H7 (cell line): ENCODE measurements at places on chromosomes 5 and 9. TPM values are rescaled to one million over a fixed set of nuclear protein-coding genes. Genes with fewer than 3 reads are reported as not detected.

- DNase-seq = no peak
Measured at GRCh38 chr5:66821688-66822429, 225.7 kb downstream of the MAST4 start.

DNA sequence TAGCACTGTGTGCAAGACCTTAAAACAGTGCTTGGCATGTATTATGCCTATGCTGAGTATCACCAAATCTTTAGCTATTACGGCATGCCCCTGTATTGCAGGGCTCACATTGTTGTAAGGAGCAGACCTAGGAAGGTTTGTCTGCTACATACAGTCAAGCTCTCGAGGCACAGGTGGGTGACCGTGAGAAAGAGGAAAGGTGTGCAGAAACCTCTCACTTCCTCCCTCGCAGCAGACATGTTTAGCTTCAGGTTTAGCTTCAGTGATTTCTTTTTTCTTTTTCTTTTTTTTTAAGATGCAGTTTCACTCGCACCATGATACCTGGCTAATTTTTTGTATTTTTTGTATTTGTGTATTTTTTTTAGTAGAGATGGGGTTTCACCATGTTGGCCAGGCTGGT is 275.8 kb upstream of the RIOK2 start:
- no peak for DNase-seq

GRCh38 chr5:180646963-180647305 is 2.5 kb downstream of the FLT4 start:
- DNase-seq = peak; percentile 30

- no peak for DNase-seq
Measured at GRCh38 chr9:3650994-3651622, 125.3 kb upstream of the RFX3 start.

- peak; percentile 10 for DNase-seq
Measured at GRCh38 chr5:42767491-42768105, 11.0 kb downstream of the CCDC152 start.

- DNase-seq = peak; percentile 71
Measured at GRCh38 chr9:127588740-127589506, 23.2 kb upstream of the STXBP1 start.

GRCh38 chr5:147055089-147055826 is 176.7 kb upstream of the PPP2R2B start:
- no peak for DNase-seq

- no peak for DNase-seq
Measured at GRCh38 chr5:64792469-64792868, 23.7 kb downstream of the CWC27 start.

GRCh38 chr9:98342820-98343210 is 87.4 kb upstream of the TBC1D2 start:
- DNase-seq = no peak

- DNase-seq = peak; percentile 37
Measured at GRCh38 chr9:122463828-122464632, 13.7 kb downstream of the OR1J1 start.

DNA sequence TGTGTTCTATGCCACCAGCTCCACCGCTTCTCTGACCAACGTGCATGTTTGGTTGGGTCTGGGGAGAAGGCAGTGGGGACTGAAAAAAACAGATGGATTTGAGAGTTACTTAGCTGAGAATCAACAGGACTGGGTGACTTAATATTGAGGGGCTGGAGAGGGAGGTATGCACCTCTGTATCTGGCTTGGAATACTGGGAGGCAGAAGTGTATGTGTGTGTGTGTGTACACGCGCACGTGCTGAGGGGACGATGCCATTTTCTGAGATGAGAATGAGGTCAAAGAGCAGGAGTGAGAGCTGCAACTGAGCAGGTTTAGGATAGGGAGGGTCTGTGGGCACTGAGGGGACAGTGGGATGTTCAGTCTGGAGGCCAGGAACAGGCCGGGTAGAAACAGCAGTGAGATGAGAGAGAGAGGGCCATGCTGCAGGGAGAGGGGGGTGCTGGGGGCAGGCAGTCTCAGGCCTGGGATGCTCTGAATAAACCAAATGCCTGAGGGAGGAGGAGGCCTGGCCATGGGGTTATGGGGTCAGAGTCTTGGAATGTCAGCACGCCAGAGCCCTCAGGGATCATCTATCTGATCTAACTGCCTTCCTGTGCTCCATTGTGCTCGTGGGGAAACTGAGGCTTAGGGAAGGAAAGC is 14.0 kb downstream of the PDGFRB start:
- DNase-seq = no peak

DNA sequence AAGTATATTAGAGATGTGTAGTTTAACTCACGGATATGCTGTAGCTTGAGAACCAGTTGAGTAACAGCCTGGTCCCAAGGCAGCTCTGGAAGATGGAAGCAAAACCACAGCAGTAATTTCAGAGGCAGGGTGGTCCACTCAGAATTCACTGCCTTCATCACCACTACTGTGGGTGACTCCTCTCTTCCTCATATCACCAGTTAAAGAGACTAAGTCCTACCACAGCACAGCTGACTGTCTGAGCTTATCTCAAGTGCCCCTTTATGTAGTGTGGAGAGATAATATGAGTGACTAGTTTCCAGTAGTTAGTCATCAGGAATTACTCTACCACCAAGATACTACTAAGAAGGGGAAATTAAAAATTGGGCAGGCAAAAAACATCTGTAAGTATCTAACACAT is 1571.2 kb upstream of the C9orf72 start:
- no peak for DNase-seq

GRCh38 chr9:69945671-69946141 is 97.9 kb upstream of the MAMDC2 start:
- DNase-seq = no peak

- no peak for DNase-seq
Measured at GRCh38 chr5:37272511-37272910, 23.3 kb upstream of the CPLANE1 start.

DNA sequence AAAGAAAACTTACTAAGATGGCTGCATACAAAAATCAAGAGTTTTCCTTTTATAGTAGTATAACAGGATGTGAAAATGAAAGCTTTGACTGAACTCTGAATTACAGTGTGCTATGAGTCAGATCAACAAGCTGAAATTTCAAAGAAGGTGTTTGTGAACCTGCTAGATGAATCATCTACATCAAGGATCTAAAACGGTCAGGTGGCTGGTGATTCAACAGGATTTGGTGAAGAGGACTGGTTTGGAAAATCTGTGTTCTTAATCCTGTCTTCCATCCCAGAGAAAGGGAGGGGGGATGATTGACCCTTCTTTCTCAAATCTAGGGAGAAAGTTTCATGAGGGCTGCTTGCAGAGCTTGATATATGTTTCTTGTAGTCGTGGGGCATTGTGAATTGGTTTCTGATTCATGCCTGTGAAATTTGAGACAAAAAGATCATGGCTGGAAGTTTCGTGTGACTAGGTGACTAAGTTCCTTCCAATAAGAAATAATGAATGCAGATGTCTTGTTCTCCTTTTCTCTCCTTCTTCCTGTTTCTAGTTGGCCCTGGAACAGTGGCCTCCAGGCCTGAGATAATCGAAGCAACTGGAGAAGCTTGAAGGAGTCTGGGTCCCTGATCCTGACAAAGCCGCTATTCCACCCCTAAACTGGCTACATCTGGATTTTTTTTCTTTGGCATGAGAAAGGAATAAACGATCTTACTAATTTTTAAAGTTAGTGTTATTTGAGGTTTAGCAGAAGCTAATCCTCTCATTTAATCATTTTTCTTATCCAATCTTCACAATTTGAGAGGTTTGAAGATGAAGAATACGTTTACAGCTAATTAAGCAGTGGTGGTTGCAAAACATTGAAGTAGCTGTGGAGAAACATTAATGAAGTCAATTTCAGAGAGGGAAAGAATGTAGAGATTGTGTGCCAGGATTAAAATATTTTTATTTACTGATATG is 67.2 kb downstream of the MRPS30 start:
- DNase-seq = no peak

- DNase-seq = no peak
Measured at GRCh38 chr9:35811381-35812024, 559 bp downstream of the SPAG8 start.

DNA sequence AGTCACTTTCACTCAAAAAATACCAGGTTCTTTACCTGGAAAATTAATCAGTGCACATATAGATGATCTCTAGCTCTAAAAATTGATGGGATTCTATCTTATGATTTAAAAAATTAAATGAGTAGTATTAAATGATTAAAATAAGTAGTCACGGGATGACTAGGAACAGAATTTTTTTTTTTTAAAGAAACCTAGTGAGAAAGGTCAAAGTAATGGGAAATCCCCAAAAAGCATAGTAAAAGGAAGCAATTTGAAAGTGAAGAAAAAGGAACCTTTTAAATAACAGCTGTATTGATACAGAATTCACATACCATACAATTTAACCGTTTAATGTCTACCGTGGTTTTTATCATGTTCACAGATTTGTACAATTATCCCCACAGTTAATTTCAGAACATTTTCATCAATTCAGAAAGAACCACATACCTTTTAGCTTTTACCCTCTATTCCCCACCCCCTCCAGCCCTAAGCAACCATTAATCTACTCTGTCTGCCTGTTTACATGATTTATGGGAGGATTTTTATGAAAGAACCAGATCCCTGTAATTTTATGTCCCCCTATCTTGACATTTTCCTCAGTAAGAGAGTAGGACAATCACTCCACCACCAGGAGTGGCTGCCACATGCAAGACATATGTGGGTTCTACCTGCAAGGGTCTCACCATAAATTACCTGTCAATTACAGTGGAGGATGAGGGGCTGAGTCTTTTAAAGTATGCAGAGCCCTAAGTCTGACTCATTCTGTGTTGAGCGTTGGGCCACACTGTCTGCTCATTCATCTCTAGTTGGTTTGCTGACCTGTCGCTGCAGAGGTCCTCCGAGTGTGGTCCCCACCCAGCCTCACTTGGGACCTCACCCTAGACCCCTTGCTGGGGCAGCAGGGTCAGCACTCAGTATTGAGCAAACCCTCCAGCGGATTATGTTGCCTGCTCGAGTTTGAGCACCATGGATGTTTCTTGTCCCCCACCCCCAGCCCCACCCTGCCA is 16.0 kb downstream of the ANKRD33B start:
- peak; percentile 9 for DNase-seq

DNA sequence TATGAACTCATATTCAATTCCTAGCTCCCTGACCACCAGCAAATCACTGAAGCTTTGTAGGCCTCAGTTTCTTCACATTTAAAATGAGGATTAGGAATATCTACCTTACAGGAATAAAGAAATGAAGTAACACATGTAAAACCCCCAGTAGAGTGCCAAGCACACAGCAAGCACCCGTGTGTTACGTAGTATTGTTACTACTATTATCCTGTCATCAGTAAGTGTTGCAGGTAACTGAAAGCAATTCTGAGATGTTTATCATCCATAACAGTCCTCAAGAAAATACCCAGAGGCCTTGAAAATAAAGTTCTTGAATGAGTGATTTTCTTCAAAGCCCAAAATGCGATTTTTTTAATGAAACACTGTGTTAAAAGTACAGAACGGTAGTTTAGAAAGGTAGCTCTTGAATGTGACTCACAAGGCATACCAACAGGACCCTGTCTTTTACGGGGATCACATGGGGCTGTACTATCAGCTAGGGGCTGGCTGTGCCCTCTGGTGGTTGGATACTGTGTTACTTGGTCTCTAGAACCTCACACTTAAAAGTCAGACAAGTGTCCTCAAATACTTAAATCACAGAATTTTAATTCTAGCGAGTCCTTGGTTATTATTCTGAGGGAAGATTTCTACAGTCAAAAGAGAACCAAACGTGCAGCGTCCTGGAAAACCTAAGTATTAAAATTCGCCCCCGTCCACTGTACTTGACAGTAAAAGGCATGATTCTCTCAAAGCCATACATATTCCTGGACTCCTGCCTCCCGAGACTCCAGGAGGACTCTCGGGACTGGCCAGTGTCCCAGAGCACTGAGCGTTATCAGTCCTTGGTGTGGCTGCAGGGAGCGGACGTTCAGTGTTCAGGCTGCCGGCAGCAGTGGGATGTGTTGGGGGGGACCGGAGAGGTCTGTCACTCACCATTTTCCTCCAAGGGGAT is 725 bp downstream of the NDUFB6 start:
- DNase-seq = peak; percentile 87

PCDHB16 gene
- 0.03 and 0.07 TPM in 2 replicates for total RNA-seq

PTGS1 gene
- 0.69 and 1.1 TPM in 2 replicates for total RNA-seq

ARSI gene
- 3.2 and 3.6 TPM in 2 replicates for total RNA-seq

C9orf43 gene
- 0.41 and 0.42 TPM in 2 replicates for total RNA-seq

ASPN gene
- not detected in 2 replicates for total RNA-seq

ZFP62 gene
- 20.6 and 31.1 TPM in 2 replicates for total RNA-seq

HAVCR1 gene
- total RNA-seq = not detected in 2 replicates

BTNL9 gene
- 0.31 and 1.1 TPM in 2 replicates for total RNA-seq

PCDHA11 gene
- 10.0 and 10.2 TPM in 2 replicates for total RNA-seq

PTGES2 gene
- total RNA-seq = 143 and 197 TPM in 2 replicates

FSTL4 gene
- 2.4 and 3.3 TPM in 2 replicates for total RNA-seq
